ENCODE measurements at places on chromosomes 1 and 21.

DNA sequence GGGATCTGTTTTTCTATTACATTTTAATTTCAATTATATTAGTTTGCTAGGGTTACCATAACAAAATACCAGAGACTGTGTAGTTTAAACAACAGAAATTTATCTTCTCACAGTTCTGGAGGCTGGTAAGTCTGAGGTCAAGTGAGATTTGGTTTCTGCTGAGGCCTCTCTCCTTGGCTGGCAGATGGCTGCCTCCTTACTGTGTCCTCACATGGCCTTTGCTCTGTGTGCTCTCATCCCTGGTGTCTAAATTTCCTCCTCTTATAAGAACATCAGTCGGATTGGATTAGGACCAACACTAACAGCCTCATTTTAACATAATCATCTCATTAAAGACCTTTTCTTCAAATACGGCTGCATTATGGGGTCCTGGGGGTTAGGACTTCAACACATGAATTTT, 195.2 kb upstream of the CHODL start:
- no peak for DNase-seq

DNA sequence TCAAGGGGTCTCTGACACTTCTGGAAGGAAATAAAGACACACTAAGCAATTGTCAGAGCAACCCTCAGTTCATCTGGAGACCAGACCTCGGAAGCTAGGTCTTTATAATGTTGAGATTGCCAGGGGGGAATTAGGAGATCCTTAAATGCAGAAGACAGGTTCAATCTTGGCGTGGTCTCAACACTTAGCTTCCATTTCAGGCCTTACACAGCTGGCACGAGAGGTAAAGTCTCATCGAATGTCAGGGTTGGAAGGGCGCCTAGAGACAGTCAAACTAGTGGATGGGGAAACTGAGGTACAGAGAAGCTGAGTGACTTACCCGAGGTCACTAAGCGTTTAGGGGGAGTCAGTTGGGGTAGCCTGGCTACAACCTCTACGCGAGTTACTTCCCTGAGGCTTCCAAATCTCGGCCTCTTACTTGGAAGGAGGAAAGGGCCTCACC, 562 bp upstream of the EPB41 start:
- DNase-seq = no peak

DNA sequence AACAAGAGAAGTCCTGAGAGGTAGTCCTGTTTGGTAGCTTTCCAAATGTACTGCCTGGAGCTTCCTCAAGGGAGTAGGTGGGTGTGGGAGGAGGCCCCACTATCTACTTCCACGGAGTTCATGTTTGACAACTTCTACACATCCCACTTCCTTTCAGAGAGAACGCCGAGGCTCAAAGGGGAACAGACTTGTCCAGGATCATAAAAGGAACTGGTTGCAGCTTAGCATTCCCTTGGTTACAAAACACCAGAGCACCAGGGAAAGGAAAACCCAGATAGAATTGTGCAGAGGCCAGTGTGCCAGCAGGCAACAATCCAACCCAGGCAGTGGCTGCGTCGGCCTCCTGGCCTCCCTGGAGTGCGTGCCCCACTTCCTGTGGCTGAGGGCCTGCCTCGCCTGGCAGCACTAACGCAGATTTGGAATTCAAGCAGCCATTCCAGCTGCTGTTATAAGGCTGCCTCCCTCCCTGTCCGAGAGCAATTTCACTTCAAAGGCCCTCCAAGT, 4.2 kb upstream of the RAP1GAP start:
- no peak for DNase-seq

- DNase-seq = no peak
Observed at GRCh38 chr1:110638556-110638955, 32.4 kb upstream of the KCNA2 start.

DNA sequence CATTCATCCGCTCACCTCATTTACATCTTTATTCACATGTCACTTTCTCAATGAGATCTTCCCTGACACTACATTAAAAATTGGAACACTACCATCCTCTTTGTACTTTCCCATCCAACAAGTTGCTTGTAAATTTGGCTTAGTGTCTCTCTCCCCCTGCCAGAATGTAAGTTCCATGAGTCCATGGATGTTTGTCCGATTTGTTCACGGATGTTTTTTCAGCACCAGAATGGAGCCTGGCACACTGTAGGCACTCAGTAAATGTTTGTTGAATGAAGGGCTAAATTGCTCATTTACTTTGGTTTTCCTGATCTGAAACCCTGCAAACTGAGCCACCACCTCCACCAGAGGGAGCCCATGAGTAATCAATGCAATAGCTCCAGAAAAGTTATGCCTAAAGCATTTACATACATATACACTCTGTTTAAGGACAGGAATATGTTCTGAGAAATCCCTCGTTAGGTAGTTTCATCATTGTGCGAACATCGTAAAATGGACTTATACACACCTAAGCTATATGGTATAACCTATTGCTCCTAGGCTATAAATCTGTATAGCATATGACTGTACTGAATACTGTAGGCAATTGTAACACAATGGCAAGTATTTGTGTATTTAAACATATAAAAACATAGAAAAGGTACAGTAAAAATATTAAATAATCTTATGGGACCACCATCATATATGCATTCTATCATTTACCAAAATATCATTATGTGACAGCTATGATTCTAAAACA, 2.8 kb upstream of the EYA3 start:
- peak; percentile 68 for DNase-seq

DNA sequence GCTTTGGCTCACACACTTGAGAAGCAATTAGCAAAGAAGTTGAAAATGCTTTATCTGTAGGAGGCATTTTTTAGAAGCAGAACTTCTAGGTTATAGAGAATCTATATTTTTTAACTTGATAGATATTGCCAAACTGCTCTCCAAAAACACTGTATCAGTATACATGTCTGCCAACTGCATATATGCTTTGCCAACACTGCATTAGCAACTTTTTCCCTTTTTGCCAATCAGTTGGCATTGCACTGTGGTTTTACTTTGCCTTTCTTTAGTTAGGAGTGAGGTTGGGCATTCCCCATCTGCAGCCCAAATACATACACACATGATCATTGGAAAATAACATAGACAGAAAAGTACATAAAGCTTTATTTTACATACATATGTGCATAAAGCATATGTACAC, 15.0 kb downstream of the PADI3 start:
- DNase-seq = no peak

- DNase-seq = no peak
Observed at GRCh38 chr1:100612540-100612939, 74.6 kb downstream of the GPR88 start.

GRCh38 chr1:66247415-66248208, 286.3 kb upstream of the SGIP1 start:
- no peak for DNase-seq

DNA sequence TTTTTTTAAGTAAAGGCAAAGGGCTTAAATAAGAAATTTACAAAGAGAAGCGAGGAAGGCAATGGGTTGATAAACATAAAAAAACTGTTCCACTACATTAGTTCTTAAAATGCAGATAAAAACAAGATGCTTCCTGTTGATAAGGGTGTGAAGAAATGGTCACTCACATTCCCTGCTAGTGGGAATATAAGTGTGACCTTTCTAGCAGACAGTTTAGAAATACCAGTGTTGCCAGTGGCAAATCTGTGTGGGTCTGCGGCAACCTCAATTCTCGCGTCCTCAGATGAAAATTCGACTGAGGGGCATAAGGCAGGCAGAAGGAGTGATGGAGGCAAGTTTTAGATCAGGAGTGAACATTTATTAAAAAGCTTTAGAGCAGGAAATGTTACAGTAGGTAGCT, 151.1 kb downstream of the NTNG1 start:
- DNase-seq = no peak

DNA sequence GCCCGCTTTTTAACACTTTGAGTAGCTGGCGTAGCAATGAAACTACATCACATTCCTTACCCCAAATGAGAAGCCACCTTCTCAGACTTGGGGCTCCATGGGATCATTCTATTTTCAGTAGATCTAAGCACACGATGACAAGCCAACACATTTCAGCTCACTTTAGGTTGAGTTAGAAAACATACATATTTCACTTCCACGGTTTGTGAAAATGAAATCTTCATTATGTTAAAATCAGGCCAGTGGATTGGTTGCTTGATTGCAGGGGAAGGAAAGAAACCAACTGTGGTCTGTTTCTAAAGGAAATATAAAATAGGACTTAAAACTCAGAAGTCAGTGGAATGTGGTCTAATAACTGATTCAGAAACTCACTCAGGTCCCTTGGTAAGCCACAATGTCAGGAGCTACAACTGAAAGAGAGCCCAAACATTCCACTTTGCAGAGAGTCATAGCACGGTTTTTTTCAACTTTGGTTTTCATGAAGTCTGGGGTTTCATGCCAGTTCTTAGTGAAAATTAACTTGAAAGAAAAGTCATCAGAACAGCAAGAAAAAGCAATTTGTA, 82.3 kb upstream of the TIAM1 start:
- no peak for DNase-seq

DNA sequence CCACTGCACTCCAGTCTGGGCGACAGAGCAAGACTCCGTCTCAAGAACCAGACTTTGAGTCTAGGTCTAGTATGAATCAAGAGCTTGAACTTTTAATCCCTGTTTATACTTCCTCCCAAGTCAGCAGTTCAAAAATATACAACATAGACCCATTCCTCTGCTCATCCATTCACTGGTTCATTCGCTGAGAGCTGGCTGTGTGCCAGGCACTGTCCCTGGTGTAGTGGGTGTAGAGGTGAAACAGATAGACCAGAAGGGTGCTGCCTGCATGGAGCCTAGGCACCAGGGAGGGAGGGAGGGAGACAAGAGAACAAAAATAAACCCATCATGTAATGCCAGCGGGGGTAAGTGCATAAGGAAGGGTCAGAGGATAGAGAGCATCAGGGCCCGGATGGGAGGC, 25.5 kb upstream of the SEC16B start:
- DNase-seq = no peak

GRCh38 chr1:119667173-119667572, 19.1 kb upstream of the ZNF697 start:
- DNase-seq = no peak

DNA sequence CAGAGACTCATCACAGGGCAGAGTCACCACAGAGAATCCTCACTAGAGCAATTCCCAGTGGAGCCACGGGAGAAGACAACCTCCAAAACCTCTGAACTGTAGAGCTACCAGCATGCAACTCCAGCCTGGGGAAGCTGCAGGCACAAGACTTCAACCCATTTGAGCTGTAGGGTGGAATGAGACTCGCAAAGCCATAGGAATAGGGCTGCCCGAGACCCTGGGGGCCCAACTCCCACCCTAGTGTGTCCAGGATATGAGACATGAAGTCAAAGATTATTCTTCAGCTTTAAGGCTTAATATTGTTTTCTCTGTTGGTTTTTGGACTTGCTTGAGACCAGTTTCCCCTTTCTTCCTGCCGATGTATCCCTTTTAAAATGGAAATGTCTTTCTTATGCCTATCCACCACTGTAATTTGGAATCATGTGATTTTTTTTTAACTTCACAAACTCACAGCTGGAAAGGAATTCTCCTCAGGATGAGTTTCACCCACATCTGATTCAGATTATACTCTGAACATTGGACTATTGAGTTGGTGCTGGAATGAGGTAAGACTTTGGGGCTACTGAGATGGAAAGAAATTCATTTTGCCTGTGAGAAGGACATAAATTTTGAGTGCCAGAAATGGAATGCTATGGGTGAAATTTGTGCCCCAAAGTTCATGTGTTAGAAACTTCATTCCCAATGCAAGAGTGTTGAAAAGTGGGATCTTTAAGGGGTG, 59.6 kb upstream of the ST6GALNAC5 start:
- no peak for DNase-seq

DNA sequence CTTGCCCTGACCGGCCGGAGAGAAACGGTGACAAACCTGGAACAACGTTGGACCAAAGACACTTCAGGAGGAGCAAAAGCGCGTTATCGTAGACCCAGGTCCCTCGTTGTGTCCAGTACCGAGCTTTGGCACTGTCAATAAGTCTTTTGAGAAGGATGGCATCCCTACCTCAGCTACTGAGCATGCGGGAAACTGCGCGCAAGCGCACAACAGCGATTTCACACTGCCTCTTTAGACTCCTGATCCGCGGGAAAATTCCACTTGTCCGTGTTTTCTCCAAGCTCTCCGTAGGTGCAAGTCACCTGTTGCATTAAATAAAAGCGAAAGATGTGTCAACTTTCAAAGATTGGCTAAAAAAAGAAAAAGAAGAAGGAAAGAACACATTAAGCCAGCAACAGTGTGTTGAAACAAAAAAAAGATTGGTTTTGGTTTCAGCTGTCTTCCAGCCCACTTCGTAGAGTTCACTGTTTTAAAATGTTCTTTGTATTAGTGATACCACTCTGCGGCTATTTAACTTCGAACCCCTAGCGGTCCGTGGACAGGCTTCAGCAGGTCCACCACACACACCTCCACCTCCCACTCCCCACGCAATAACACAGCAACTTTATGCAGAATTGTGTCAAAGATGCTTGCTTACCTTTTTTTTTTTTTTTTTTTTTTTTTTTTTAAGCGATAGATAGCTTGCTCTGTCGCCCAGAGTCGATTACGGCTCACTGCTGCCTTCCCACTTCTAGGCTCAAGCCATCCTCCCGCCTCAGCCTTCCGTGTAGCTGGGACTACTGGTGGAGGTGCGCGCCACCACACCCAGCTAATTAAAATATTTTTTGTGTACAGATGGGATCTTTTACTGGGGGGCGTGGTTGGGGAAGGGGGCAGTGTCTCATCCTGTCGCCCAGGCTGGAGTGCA, at the start of gene BPNT1:
BPNT1 (minus strand) TSS at position 139 of the 907 bp plus-strand sequence. CDS start 9,942 bp downstream, outside the sequence.
- DNase-seq = peak; percentile 87

DNA sequence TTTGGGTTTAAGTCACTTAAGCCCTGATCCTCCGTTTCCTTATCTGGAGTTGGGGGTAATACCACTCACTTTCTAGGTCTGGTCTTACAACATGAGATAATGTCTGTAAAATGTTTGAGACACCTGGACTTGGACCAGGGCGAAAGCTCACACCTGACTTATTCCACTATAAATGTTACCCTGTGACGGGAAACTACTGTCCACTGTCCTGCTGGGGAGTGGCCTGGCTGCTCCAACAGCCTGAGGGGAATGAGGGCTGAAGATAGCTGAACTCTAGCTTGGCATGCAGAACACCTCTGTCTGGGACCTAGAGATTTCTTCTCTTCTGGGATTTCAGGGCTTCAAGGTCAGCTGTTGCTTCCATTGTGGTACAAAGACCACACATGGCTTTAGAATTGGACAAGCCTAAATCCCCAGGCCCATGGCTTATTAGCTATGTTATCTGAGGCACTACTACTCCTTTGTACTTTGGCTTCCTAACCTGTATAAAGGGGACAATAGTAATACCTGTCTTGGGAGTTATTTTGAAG, 9.5 kb upstream of the A3GALT2 start:
- no peak for DNase-seq

- DNase-seq = no peak
Observed at GRCh38 chr1:162984699-162985098, 84.5 kb upstream of the RGS4 start.

GRCh38 chr1:12035312-12035711, 16.0 kb downstream of the MIIP start:
- DNase-seq = no peak

DNA sequence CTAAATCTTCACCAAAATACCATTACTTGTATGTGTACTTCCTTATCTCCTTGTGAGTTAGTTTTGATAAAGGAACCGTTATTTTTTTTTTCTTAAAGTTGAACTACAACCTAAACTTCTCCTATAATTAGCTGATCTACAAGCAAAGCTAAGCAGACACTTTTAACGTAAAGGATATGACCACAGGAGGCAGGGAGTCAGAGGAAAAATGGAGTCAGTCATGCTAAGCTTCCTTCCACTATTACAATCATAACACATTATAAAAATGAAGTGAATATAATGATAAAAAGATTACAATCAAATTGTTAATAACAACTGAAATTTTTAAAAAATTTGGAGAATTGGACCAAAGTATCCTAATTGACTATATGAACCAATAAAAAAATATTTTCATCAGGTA, 892.6 kb downstream of the KCNT2 start:
- DNase-seq = no peak

Data from germinal center (tissue), 1 donor.